HS-27A (cell line): ENCODE measurements at places on chromosomes 3 and 15.

DNA sequence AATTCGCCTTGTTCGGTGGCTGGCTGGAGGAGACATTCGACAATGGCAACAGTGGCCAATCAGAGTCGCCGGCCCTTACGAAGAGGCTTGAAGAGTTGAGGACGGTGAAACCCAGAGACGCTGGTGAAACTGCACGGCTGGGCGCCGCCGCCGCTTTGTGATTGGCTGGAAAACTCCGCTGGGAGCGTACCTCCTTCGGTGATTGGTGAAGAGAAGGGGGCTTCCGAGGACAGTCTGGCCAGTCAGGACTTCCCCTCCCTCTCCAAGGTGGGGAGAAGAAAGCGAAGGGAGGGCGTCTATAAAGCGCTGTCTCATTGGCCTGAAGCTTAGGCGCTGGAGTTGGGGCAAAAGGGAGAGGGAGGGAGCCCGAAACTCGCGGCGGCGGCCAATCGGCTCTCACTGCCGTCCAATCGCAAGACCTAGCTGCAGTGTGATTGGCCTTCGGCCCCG lies 554 bp upstream of the GSK3B start:
- peak; percentile 100 for DNase-seq

- no peak for DNase-seq
Measured at GRCh38 chr3:105606016-105606415, 239.3 kb downstream of the ALCAM start.

- DNase-seq: no peak
Measured at GRCh38 chr3:101017017-101017416, 23.8 kb upstream of the ABI3BP start.

GRCh38 chr15:95919460-95919859 lies 411.0 kb upstream of the NR2F2 start:
- DNase-seq: no peak

DNA sequence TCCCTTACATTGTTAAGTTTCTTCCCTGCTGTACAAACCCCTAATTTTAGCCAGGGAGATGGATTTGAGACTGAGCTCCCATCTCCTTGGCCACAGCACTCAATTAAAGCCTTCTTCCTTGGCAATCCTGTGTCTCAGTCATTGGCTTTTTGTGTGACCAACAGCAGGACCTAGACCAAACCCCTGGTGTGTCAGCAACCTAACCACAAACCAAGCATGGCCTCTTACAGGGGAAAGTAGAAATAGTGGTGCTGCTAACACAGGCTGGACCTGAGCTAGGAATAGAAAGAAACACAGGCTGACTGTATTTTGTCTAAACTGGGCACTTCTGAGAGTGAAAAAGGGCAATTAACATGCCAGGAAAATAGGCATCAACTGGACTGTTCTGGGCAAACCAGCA lies 37.9 kb downstream of the PPCDC start:
- DNase-seq: no peak

DNA sequence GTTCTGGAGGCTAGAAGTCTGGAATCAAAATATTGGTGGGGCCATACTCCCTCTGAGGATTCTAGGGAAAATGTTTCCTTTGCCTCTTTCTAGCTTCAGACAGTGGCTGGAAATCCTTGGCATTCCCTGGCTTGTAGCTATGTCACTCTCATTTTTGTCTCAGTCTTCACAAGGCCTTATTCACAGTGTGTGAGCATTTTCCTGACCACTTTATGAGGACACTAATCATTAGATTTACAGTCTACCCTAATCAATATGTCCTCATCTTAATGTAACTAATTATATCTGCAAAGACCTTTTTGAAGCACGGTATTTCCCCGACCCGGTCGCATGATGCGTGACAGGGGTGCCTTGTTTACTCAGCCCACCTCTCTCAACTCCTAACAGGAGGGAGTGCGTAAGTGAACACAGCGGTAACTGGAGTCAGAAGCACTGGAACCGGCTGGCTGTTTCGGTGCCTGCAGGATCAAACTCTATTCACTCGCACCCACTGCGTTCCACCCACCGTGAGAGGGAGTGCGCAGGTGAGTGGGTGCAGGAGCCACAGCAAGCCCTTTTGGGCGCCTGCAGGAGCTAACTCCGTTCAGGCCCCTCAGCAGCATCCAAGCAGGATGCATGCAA lies 155.0 kb downstream of the EPHA3 start:
- DNase-seq: no peak

DNA sequence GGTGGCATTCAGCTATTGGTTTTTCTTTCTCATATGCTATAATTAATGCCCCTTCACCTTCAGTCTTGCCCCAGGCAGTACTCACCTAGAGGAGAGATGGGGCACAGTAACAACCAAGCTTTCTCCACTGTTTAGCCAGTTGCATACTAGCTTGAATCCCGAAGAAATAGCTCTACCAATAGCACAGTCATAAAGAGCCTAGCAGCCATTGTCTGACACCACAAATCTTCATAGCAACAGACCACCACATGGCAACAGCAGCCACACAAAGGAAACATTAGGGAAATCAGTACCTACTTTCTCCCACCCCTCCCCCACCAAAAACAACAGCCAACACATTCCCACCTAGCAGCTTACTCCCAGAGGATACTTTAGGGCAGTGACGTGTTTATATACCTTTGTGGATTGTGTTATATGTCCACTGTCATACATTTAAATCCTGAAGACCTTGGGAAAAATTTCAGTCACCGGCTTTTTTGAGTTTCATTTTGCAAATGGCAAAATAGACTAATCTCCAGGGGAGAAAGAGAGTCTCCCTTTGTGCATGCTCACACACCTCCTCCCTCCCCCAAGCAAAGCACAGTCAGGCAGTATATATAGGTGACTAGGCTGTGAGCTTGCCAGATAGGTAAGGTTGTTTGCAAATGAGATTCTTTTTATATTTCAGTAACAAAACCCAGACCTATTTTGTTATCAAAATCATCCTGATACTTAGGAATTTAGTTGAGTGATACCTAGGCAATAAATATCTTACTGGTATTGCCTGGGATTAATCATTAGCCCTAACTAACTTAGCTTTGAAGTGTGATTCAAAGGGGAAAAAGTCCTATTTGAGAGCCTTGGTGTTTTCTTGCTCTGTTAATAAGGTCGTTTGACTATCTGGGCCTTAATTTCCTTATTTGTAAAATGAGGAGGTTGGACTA lies 140.6 kb downstream of the RBPMS2 start:
- no peak for DNase-seq

DNA sequence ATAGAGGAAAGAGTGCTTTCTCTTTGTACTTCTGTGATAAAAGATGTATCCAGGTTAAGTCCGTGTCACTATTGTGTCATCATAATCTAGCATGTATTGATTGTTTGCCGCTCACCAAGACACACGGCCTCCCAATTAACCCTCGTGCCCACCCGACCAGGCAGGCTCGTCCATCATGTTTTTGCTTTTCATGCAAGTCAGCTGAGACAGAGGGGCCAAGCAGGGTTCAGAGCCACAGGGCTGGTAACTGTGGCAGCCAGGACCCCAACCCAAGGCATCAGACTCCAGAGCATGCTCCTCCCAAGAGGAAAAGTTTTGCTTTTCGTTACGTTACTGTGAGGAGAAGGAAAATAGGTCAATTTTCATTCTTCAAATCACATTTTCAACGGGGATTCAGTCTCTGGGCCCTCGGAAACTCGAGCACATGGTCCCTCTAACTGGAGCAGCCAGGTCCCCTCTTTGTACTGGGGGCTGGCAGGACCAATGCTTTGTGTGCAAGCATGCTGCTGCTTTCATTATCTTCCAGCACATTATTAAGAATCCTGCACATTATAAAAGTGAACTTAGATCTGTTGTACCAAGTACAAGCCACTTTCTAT lies 161.1 kb upstream of the TOPAZ1 start:
- no peak for DNase-seq

DNA sequence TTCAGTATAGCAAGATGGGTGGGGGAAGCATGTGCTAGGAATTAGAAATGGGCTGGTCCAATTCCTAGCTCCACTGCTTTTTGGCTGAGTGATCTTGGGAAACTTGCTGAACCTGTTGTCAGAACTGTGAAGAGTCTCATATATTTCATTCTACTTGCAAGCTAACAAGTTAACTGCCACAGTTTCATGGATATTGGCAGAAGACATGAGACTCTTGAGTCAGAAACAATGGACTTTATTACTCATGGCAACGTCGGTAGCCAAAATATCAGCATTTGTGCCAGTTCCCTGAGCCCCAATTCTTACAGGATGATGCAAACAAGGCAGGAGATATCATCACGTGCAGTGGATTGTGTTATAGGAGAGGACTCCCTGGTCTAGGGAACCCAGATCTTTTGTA lies 26.6 kb upstream of the PLAAT1 start:
- no peak for DNase-seq

GRCh38 chr3:131543714-131544113 lies 40.9 kb upstream of the MRPL3 start:
- no peak for DNase-seq

GRCh38 chr15:72916897-72917296 lies 133.3 kb upstream of the ADPGK start:
- peak; percentile 70 for DNase-seq

DNA sequence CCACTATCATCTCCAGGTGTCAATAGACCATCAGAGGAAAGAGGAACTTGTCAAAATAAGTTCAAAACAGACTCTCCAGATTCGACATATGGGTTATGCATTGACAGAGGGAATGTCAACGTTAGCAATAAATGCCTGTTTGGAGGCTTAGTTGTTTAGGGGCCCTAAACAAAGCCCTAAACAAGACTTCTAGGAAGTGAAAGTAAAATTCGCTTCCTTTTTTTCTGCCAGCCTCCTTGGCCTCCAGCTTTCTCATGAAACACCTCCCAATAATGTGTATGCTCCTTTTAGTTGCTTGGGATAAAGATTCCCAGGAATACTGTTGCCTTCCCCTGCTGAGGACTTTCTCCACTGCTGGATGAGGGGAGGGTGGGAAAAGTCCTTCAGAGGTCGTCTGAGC lies 70.9 kb upstream of the ARNT2 start:
- DNase-seq: no peak

- no peak for DNase-seq
Measured at GRCh38 chr3:35709691-35710090, 70.4 kb downstream of the ARPP21 start.

DNA sequence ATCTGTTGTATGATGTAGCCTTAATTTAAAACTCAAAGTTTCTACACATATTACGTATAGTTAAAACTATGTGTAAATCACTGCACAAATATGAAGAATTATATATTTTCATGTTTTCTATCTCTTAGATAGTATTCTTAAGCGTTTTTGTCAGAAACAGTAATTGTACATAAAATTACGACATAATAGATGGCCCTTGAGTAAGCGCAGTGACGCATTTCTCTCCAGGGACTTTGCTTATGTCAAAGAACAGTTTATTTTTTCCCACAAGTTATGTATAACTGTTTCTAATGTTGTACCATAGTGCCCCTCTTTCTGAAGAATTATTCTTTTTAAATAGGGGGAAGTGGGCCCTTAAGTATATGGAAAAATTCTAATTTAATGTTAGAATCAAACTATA lies 934.0 kb downstream of the VGLL3 start:
- no peak for DNase-seq

GRCh38 chr3:31011380-31011779 lies 116.9 kb upstream of the GADL1 start:
- no peak for DNase-seq

- DNase-seq: no peak
Measured at GRCh38 chr3:183586477-183586876, 31.0 kb upstream of the KLHL6 start.

DNA sequence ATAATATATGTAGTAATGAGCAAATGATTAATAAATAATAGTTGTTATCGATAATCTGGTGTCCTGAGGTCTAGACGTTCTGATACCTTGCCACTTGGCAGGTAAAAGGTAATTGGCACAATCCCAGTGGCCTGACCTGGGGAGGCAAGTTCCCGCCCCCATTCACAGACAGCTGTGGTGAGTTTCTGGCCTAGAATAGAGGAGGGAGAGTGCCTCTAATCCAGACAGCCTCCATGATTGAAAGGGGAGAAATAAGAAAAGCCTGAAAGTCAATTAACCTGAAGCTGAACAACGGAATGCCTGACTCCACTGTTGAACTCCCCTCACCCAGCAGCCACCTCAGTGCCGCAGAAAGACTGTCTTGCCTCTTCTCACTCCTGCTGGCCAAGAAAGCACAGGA lies 38.1 kb upstream of the SV2B start:
- no peak for DNase-seq

DNA sequence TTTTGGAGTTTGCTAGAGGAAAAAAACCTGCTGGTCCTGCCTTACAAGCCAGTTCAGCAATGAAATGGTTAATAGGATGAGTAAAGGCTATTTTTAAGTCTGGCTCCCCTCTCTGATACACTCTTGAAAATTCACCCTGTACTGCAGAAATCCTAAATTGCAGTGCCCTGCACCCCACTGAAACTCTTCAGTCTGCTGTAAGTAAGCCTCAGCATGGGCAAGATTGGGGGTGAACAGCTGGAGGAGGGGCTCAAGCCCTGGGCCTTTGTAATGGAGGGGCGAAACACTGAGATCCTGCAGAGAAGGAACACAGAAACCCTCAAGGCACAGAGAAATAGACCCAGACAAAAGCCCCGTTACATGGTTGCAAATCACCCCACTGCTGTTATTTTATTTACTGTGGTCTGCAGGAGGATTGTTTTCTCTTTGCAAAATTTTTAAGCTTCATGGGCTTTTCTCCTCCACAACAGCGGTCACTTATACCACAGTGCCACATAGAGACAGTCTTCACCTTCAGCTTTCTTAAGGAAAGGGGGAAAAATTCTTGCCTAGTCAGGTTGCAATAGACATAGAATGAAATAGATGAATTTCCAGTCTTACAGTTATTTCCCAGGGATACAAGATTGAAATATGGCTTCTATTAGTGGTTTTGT lies 45.0 kb downstream of the SOX2 start:
- DNase-seq: no peak

- DNase-seq: no peak
Measured at GRCh38 chr3:4472766-4473165, 5.7 kb upstream of the SUMF1 start.

DNA sequence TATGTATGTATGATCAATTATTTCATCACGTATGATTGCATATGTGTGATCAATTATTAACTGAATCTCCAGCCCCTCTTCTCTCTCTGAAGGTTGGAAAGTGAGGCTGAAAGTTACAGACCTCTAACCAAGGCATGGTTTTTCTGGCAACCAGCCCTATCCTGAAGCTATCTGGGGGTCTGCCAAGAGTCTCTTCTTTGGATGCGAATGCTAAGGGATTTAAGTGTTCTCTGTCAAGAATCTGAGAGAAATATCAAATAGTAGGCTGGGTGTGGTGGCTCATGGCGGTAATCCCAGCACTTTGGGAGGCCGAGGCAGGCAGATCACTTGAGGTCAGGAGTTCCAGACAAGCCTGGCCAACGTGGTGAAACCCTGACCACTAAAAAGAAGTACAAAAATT lies 8.1 kb downstream of the NKTR start:
- DNase-seq: no peak
